Heart left ventricle (tissue), 16 donors: ENCODE measurements at places on chromosomes 1 and 21. TPM values are rescaled to one million over a fixed set of nuclear protein-coding genes. Genes with fewer than 3 reads are reported as not detected.
A peak's percentile ranks its signal among the peaks of the same experiment; 100 is the strongest.

Gene PRELP
- total RNA-seq = 16.7 TPM

DNA sequence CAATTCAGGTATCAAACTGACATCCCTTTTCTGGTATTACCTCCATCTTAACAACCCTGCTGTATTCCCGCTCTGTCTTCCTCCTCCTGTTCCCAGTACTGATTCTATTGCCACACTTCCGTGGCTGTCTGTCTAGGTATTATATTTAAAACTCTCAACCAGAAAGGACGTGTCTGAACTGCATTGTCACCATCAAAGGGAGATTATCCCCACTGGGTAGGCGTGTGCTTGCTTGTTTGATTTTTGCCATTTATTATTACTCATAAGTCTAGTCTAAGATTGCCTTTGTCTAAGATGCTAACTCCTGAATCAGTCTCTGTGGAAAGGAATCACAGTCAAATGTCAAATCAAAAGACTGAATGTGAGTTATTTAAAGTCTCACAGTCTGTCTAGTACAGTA, 650.1 kb downstream of the KCNT2 start:
- no peak for DNase-seq

DNA sequence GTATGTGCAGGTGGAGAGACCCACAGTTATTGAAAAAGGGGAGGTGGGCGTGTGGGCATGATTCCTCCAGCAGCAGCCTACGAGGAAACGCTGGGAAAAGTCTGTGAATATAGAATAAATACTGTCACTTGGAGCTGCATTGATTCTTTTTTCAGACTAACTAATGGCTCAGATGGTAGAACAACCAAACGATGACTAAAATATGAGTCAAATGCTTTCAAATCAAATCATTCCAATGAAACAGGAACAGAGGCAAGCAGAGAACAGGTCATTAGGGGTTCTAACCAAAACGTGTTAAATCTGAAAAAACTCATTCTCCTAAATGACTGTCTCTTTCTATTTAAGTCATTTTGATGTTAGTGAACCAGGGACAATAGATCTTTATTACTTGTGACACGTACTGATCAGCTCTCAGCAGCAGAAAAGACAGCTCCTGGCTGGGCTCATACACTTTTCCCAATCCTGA, 35.1 kb upstream of the SEC16B start:
- no peak for DNase-seq

DNA sequence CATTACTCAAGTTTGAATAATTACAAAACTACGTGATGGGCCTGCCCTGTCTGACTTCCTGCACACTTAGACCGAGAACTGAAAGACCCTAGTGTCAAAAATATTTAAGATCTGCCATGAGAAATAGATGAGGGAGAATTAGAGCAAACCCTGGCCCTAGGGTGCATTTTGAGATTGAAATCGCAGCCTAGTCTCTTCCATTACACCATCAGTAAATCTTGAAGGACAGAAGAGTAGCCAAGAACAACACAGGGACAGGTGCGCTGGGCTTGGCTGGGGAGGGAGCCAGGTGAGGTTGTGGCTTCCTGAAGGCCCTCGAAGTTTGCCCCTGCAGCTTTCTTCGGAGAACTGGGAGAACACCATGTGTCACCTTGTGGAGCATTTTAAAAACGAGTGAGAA, 36.7 kb upstream of the KIF26B start:
- no peak for DNase-seq

Gene DENND2C
- total RNA-seq = 2.1 TPM

Gene TNFRSF14
- 14.3 TPM for total RNA-seq

GRCh38 chr1:226974544-226975258, 34.6 kb downstream of the COQ8A start:
- peak; percentile 76 for DNase-seq
